ENCODE measurements at places on chromosomes 7 and 10.
A peak's percentile ranks its signal among the peaks of the same experiment; 100 is the strongest.

- DNase-seq, result no peak
Measured at GRCh38 chr7:64685741-64686140, 19.8 kb downstream of the ZNF107 start.

GRCh38 chr7:46859963-46860475 is 721.9 kb downstream of the TNS3 start:
- DNase-seq, result peak; percentile 80

- no peak for DNase-seq
Measured at GRCh38 chr7:106866298-106867281, 1.5 kb downstream of the PIK3CG start.

DNA sequence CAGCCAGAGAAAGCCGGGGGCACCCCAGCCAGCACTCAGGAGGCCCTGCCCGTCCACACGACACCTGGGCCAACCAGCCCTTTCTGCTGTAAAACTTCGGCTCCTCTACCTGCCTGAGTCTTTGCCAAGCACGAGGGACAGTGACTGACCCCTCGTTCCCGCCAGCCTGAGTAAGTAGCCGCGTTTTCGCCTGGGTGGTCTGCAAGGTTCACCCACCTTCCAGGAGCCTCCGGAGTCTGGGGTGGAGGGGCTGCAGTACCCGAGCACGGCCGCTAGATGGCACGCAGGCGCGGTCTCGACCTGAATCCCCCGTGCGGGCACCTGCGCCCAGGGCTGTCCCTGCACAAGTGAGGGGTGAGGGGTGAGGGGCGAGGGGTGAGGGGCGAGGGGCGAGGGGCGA is 192.7 kb downstream of the PTPRN2 start:
- no peak for DNase-seq

DNA sequence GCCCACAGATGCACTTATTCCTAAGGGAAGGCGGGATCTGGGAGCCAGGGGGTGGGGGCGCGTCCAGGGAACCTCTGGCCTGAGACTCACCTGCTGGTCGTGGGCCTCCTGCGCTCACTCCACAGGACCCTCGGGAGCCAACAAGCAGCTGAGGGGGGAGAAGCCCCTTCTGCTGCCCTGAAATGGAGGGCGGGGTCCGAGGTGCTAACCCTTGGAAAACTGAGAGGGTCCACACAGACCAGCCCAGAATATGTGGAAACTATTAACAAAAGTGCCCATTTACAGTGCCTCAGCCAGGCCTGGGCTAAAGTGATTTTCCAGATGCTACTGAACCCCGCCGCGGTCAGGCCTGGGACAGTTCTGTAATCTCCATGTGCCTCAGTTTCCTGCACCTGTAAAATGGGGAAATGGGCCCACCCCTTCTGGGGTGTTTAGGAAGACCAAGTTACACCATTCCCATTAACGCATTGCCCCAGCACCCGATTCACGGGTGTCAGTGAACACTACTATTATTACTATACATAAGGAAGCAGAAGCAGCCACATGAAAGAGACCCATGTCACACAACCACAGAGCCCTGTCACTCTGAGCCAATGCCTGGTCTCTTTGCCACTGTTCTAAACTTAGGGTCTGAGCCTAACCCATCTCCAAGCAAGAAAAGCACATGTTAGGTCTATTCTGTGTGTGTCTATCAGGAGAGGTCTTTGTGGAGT is 630 bp upstream of the VSTM4 start:
- DNase-seq, result no peak

- DNase-seq, result peak; percentile 66
Measured at GRCh38 chr10:115417585-115418265, 324.6 kb downstream of the ATRNL1 start.

- no peak for DNase-seq
Measured at GRCh38 chr10:13857451-13857850, 270.7 kb downstream of the PRPF18 start.

DNA sequence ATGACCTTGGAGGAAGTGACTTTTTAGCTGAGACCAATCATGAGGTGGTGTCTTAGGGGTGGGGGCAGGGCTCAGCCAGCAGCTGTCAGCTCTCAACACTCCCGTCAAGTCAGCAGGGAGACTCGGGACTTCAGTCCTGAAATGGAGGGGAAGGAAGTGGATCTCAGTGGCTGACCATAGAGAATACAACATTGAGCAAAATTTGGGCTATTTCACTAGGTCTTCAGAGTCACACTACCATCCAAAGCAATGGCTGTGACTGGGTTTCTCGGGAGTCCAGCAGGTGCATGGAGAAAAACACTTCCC is 16.8 kb upstream of the GIMAP6 start:
- no peak for DNase-seq

GRCh38 chr7:134327896-134328295 is 11.2 kb upstream of the SLC35B4 start:
- DNase-seq, result peak; percentile 53

DNA sequence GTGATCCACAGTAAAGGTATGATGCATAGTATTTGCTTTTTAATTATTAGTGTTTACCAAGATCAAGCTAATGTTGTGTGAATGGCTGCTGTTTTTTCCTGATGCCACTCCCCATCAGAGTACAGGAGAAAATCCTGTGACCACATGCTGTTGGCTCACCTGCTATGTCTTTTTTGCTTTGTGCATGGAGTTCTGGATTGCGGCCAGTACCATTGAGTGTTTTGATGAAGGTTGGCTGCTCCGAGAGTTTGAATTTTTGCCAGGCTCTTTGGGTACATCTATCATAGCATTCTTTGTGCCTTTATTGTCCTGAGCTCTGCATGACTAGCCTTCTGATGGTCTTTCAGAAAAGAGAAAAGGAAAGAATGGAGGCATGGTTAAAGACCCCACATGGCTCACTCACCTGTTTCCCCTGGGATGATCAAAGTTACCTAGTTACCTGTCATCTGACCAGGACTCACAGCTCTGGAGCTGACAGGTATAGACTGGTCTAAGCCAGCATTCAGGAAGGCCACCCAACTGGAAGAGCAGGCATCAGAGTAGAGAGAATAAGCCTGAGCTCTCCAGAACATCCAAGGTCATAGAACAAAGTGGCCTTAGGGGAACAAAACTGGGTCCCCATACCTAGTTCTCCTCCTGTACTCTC is 11.8 kb upstream of the SGPL1 start:
- no peak for DNase-seq

DNA sequence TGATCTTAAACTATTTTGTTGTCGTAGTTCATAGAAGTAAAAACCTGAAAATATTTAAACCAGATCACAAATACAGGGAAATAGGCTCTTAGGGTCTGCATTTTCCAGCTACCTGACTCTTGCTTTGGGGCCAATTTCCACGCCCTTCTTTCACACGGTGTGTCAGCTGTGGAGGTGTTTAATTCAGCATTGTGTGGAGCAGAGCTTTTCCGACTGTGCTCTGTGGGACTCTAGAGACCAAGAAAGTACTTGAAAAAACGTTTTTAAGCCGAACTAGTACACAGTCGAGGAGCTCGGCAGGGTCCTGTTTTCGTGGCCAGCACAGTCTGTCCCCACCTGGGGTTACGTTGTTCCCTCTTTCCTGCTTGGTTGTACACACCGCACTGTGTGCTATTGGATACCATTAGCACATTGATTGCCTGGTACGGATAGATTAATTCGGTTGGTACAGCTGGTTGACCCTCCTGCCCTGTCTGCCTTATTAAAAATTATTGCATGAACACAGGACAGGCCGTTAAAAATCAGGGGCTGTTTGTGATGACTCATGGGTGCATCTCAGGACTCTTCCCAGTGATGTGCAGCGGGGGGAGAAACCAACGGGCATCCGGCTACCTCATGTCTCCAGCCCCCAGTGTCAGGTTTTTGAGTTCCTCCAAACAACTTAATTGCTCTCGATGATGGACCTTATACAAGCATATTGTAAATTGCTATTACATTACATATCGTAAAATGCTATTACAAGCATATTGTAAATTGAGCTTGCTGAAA is 80.7 kb upstream of the BTBD16 start:
- no peak for DNase-seq

DNA sequence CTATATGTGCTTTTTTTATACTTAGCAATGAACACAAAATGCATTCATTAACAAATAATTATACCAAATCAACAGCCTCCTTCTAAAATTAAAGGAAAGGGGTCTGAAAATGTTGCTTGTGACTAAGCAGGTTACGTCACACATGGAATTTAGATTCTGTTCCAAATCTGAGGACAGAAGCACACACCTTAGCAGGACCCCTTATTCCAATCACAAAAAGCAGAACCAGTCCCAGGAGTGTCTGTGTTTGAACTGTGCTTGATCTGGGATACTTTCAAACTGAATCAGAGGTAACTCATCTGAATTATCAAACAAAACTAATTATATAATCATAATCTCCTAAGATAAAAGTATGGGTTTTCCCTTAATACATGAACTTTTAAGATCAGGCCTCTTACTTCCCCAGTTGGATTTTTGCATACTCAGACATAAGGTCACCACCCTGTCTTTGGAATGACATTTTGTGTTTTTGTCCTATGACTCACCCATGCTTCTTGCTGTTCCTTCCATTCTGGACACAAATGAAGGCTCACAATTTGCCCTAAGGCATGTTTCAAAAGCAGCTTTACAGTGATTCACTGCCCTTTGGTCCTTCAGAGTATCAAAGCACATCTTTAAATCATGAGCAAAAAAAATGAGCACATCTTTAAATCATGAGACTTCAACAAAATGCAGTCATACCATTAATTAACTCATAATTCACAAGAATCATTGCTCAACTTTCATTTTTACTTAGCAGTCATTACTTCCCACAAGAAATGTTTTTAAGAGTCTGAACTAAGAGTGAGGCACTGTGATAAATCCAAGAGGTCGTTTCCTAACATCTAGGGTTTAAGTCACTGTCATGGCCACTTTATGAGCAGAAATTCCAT is 35.5 kb downstream of the SEMA3C start:
- DNase-seq, result peak; percentile 99

DNA sequence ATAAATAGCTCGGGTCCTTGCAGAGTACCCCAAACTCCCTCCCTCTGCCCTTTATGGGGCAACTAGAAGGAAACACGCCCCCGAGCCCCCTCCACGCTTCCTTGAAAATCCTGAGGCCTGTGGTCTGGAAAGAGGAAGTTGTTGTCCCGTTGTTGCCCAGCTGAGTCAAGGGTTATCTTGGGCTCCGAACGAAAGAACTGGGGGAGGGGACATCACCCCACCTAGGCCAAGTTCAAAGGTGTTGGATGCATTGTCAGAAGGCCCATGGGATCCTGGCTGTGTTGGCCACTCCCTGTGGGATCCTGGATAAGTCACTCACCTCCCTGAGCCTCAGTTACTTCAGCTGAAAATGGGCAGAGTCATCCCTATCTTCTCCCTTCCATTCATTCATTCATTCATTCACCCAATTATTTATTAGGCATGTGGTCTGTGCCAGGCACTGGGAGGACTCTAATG is at the start of gene CCL24:
TSS of gene CCL24 (minus strand) at position 26 of the 456 bp plus-strand sequence. CDS start 91 bp downstream, outside the sequence.
- no peak for DNase-seq

DNA sequence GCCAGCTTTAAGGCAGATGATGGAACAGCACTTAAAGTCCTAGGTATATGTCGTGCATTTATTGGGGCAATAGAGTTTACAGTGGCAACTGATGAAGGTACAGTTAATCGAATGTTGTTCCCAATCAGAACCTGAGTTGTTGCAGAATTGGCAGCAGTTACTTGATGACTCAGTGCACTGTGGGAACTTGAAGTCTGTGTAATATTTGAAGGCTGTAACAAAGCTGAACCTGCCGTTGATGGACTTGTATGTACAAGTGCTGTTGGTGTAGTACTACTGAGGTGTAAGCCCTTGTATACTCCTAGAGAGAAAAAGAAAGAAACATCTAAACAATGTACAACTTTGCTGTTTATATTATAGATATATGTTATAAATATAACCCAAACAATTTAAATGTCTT is 75.3 kb downstream of the EPC1 start:
- no peak for DNase-seq

GRCh38 chr7:8303904-8304528 is 42.0 kb upstream of the ICA1 start:
- no peak for DNase-seq

DNA sequence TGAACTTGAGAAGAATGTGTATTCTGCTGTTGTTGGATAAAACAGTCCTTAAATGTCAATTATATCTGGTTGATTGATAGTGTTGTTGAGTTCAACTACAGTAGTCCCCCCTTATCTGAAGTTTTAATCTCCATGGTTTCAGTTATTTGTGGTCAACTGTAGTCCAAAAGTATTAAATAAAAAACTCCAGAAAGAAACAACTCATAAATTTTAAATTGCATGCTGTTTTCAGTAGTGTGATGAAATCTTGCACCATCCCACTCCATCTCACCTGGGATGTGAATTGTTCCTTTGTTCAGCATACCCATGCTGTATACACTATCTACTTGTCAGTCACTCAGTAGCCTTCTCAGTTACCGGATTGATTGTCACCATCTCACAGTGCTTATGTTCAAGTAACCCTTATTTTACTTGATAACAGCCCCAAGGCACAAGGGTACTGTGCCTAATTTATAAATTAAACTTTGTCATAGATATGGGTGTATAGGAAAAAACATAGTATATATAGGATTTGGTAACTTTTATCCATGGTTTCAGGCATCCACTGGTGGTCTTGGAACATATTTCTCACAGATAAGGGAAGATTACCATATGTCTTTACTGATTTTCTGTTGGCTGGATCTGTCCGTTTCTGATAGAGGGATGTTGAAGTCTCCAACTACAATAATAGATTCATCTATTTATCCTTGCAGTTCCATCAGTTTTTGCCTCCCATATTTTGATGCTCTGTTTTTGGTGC is 57.1 kb downstream of the AOAH start:
- no peak for DNase-seq

GRCh38 chr10:1345368-1345767 is 289.2 kb downstream of the WDR37 start:
- no peak for DNase-seq

DNA sequence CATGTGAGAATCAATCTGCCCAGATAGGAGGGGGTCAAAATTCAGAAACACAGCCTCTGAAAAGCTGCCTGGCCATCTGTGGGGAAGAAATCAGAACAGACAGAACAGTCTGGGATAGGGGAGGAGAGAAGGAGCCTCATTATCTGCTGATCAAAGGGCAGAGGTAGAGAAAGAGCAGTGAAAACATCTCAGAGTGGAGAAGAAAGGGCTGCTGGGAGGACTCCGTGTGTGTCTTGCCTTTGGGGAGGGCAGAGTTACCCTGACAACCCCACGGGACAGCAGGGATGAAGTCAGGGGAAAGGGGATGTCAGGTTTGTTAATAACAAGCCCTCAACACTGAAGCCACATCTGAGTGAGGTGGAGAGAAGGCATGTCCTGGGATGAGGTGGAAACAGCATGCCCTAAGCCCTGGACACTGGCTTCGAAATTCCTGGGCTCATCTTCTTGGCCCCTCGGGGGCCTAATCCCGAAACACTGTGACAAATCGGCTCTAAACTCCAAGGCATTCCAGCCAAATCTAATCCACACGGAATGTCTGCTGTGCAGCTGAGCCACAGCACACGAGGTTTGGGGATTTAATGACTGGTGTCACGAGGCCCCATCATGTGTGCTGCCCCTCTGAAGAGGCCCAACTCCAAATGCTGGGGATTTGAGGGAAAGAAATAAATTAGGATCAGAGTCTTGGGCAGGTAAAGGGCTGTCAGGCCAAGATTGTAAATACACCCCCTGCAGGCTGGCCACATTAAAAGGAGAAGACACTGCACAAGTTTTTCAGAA is 82.8 kb upstream of the FGFR2 start:
- peak; percentile 66 for DNase-seq

Measured in fibroblast of skin of scalp (primary cell).